D341Med (cell line): ENCODE measurements at places on chromosomes 4 and X.

DNA sequence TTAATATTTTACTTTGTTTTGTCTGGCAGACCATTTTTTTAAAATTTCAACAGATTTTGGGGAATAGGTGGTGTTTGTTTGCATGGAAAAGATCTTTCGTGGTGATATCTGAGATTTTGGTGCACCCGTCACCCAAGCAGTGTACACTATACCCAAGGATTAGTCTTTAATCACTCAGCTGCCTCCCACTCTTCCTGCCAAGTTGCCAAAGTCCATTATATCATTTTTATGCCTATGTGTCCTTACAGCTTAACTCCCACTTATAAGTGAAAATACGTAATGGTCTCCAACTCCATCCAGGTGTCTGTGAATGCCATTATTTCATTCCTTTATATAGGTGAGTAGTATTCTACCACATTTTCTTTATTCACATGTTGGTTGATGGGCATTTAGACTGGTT, 281.7 kb upstream of the GK2 start:
- no peak for DNase-seq

GRCh38 chr4:47415719-47416118, 47.8 kb downstream of the COMMD8 start:
- no peak for DNase-seq

GRCh38 chr4:76804096-76804495, 93.8 kb downstream of the SOWAHB start:
- DNase-seq = no peak

DNA sequence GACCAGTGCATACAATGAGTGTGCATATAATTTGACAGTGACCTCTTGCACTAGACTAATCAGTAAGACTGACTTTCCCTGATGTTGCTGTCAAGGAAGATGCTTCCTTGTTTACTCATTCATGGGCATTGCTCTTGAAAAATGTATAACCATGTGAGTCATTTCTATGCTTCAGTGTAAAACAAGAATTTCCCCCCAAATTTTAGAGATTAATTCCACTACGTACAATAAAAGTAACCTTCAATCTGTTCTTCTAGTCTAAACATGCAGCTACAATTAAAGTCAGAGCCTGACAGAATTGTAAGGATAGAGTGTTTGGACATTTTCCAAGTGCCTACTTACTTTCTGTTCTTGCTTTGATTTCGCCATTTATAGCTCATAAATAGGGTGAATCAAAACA, 935.7 kb downstream of the RAPGEF2 start:
- no peak for DNase-seq

DNA sequence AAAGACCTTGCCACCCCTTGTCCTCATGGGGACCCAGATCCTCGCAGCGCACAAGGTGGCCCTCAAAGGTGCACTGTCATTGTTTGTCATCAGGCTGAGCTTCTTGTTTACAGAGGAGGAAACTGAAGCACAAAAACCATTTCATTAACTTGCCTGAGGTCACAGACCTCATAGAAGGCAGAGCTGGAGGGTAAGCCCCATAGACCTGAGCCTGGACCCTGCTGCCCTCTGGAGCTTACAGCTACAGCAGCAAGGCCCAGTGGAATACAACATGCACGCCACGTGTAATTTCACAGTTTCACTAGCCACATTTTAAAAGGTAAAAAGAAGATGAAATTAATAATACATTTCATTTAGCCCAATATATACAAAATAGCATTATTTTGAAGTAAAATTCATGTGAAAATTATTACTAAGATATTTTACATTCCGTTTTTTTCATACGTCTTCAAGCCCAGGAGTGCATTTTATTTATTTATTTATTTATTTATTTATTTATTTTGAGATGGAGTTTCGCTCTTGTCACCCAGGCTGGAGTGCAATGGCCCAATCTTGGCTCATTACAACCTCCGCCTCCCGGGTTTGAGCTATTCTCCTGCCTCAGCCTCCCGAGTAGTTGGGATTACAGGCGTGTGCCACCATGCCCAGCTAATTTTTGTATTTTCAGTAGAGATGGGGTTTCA, 8.8 kb downstream of the JAKMIP1 start:
- DNase-seq = no peak

DNA sequence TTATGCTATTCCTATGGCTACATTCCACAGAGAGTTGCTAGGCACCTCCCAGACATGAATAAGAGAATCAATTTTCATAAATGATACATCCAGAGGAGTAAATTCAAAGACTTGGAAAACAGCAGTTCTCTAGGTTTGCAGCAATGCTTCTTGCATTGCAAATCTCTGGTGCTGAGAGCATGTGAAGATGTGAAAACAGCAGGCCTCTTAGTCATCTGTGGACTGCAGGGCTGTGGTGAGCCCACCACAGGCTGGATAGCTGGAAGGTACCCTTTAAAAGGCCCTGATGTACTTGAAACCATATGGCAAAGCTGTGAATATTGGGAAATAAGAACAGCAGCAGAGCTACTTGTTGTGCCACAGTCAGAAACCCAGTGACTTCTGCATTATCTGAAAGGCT, 2135.9 kb downstream of the ARAP2 start:
- no peak for DNase-seq
